ENCODE measurements at places on chromosomes 7 and 10.

DNA sequence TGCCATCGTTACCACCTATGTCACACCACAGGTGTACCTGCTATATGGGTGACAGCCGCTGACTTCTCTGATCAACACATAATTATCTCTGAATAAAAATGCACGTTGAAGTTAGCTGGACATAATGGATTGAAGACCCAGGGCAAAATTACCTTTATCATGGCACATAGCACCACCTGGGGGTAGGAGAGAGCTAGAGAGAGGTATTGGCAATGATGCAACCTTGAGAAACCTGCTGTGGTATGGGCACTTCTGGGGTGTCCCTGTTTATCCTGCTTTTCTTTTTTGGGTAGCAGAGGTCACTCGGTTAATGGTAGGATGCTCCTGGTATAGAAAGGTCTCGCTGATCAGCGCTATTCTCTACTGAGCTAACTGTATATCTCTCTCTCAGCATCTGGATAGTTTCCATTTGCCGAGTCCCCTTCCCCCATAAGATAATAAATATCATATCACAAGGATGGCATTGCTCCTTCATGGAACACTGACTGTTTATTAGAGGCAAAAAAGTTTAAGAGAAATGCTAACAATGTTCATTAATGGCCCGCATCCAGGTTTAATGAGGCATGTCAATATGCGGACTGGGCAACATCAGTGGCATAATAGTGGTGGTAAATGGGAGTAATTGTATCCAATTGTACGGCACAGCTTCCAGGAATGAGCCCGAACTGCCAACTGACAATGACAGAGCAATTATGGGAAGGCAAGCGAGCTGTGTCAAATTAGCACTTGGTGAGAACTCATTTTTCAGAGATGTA, 323.1 kb downstream of the TFEC start:
- no peak for DNase-seq

DNA sequence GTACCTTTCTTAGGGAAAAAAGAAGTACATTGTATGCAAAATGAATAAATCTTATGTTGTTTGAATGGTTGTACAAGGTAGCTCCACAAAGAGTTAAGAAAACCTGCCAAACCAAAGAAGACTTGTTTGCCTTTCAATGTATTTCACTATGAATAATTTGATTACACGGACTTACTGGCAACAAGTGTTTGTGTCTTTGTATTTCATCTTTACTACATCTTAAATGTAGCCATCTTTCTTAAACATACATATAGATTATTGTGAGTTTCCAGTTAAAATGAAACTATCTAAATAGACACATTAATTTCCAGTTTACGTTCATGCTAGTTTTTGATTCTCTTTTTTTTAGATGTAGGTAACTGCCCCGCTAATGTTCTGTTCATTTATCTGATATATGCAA, 2.8 kb downstream of the PRKG1 start:
- DNase-seq, result no peak

DNA sequence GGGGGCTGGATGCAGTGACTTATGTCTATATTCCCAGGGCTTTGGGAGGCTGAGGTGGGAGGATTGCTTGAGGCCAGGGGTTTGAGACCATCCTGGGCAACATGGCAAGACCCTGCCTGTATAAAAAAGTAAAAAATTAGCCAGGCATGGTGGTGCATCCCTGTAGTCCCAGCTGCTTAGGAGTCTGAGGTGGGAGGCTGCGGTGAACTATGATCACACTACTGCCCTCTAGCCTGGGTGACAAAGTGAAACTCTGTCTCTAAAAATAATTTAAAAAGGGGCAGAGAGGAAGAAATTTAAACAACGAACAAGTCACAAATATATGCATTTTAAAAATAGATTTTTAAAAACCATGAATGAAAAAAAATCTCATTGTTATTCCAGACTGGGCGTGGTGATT, 46.2 kb upstream of the FEZF1 start:
- DNase-seq, result no peak

GRCh38 chr10:1858547-1858946, 121.2 kb upstream of the ADARB2 start:
- DNase-seq, result no peak

- DNase-seq, result no peak
Observed at GRCh38 chr7:148987751-148988512, 40.4 kb downstream of the PDIA4 start.

DNA sequence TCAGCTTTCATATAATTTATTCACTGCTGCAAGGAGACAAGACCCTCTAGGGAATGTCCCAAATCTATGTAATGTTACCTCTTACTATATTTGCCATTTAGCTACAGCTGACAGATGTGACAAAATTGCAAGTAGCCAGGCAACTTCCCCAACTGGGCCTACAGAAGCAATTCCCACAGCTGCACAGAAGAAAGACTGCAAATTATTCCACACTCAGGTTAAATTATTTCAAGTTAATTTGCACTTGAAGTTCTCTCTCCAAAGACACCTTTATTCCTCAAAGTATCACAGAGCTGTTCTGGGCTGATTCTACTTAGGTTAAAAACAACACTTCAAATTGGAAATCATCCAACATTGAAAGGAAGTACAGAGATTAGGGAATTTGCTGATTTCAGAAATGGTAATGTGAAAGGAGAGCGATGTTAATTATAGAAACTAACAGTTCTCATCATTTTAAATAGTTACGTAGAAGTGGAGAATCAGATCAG, 133.6 kb downstream of the THSD7A start:
- DNase-seq, result no peak

DNA sequence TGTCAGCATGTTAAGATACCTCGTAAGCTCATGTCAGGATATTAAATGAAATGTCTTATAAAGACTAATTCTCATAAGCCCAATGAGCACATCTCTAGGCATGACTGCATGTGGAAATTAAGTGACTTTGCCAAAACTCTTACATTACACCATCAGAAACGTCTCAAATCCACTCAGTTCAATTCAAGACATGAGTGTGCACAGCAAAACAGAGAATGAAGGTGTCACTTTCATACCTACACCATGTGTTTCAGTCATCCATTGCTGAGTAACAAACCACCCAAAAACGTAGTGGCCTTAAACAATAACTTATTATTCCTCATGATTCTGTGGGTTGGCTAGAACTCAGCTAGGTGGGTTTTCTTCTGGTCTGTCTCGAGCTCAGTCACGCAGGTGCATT, 99.8 kb downstream of the ATE1 start:
- DNase-seq, result no peak

DNA sequence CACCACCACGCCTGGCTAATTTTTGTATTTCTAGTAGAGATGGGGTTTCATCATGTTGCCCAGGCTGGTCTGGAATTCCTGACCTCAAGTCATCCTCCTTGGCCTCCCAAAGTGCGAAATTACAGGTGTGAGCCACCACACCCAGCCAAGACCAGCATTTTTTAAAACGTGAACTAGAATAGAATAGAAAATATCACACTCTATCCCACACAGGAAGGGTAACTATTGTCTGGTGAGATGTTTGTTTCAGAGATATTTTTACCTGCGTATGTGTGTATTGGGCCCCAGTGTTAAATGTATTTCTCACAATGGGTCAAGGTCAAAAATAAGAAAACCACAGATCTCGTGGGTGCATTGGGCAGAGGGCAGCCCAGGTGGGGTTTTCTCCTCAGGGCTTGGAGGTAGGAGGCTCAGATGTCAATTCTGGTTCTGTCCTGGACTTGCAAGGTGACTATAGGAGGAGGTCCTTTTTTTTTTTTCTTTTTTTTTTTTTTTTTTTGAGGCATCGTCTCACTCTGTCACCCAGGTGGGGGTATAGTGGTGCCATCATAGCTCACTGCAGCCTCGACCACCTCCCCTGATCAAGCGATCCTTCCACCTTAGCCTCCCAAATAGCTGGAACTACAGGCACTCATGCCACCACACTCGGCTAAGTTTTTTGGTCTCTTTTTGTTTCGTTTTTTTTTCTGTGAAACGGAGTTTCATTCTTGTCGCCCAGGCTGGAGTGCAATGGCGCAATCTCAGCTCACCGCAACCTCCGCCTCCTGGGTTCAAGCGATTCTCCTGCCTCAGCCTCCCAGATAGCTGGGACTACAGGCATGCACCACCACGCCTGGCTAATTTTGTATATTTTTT, 19.0 kb downstream of the SH2B2 start:
- no peak for DNase-seq

DNA sequence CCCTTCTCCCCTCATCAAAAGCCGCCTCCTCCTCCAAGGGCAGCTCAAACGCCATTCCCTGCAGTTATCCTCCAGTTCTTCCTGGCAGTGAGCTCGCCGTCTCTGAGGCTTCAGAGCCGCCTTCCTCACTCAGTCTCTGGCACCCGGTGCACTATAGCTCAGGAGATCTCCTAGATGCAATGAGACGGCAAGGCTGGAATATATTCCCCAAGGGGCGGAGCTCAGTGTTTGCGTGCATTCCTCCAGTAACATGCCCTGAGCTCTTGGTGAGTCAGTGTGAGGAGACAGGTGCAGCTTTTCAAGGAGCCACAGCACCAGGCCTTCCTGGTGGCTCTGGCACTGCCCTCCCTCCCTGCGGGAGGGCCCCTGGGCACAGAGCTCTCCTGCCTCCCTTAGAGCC, 512.6 kb upstream of the FOXK1 start:
- no peak for DNase-seq

DNA sequence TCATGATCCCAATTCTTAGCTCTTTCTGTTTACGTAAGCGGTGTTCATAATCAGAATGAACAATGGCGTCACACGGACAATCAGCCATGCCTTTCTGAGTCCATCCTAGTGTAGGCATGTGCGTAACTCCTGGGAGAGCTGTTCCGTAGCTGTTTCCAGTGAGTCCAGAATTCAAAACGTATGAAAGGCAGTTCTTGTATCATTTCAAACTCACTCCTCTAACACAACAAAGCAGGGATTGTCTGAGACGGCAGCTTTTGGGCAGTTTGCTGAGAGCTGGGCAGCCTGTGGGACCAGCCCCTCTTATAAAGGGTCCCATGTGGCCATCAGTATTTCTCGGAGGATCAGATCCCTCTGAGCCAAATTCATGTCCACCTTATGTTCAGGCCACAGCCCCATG, 43.4 kb downstream of the PSPH start:
- DNase-seq, result no peak

- no peak for DNase-seq
Observed at GRCh38 chr7:27295236-27295635, 52.6 kb downstream of the EVX1 start.

DNA sequence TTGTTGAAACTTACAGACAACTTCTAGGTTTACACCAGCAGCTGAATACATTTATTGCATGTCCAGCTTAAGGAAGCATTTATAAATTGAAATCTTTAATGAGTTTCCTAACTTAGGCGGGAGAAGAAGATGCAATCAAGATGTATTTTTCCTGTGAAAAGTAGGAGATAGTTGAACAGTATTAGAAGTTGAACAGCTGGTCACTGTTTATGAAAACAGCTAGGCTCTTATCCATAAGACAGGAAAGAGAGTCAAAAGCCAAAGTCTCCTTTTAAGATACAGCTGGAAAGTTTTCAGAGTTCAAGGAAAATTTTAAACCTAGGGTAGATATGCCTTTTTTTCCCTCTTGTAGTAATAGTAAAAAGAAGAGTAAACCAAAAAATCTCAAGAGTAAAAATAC, 236.1 kb upstream of the FERD3L start:
- no peak for DNase-seq

GRCh38 chr10:130022511-130023299, 58.6 kb upstream of the EBF3 start:
- DNase-seq, result no peak

GRCh38 chr10:75073442-75073841, 38.0 kb upstream of the SAMD8 start:
- no peak for DNase-seq

GRCh38 chr7:148783801-148784527, 85.3 kb downstream of the CUL1 start:
- DNase-seq, result no peak

DNA sequence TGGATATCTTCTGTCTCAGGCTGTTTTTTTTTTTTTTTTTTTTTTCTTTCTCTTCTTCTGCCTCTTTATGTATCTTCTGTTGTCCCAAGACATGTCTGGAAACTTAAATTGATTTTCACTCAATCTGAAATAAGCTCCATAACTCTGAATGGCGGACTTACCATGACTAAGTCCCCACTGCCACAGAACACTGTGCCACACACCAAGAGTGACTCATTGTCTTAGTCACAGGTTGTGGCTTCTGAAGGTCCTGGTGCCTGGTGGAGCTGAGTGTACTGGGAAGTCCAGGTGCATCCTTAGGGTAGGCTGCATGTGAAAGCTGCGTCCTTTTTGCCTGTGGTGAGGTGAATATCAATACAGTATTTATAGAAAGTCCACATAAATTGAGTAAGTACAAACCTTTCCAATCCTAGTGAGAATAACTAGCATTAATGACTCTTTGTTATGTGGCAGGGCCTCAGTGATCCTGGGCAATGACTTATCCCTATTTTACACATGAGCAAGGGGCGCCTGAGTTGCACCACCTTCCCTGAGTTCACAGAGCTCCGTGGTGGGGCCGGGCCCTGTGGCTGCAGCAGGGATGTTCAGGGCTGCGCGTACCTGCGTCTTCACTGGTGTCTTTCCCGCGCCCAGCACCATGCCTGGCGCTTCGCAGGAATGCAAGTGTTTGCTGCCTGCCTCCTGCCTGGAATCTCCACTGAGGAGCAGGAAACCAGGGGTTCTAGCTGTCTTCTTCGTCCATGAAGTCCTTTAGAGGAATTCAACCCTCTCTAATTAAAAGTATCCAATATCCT, 4.3 kb downstream of the PFKP start:
- DNase-seq, result no peak

DNA sequence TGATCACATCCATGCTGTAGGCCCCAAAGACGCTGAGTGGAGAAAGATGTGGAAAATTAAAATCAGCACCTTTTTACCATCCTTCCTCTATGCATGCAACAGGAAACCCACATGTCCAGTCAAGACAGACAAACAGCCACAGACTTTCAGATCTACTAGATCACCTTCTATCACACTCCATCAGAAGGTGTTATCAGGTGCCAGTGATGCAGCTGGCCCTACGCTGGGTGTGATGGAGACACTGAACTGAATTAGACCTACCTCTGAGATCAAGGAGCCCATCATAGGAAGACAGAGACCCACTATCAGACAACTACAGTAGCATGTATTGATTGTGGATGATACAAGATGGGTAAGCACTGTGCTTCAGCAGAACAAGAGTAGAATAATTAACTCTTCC, 15.5 kb downstream of the CYP3A4 start:
- no peak for DNase-seq

GRCh38 chr10:99461230-99461629, 30.8 kb upstream of the GOT1 start:
- DNase-seq, result no peak

DNA sequence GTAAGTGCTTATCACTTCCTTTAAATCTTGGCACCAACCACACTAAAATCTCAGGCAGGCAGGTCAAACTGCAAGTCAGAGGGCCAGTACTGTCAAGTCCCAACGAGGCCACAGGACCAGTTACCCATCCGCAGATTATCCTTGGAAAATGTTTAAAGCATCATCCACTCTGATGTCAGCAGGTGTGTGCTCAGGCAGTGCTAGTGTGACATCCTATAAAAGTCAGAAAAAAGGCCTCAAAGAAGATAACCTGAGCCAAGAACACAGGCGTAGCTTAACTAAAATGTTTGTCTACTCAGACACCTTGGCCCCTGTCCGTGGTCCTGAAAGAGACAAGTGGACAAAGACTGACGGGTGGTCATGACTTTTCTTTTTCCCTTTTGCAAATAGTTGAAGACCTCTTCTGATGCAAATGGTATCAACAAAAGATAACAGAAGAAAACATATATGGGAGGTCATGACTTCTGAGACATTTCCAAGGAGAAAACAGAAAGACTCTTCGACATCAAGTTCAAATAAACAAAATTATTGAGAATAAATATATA, 309.3 kb downstream of the KCNMA1 start:
- DNase-seq, result no peak

All from activated T-cell treated with anti-CD3 and anti-CD28 coated beads, Interleukin-2, amount 50 U/mL, for 1 hour (primary cell).